Naive thymus-derived CD4-positive, alpha-beta T cell (primary cell): ENCODE measurements at places on chromosomes 13 and 19. TPM values are rescaled to one million over a fixed set of nuclear protein-coding genes. Genes with fewer than 3 reads are reported as not detected.

APC2 gene
- 0.10 TPM for total RNA-seq

DNA sequence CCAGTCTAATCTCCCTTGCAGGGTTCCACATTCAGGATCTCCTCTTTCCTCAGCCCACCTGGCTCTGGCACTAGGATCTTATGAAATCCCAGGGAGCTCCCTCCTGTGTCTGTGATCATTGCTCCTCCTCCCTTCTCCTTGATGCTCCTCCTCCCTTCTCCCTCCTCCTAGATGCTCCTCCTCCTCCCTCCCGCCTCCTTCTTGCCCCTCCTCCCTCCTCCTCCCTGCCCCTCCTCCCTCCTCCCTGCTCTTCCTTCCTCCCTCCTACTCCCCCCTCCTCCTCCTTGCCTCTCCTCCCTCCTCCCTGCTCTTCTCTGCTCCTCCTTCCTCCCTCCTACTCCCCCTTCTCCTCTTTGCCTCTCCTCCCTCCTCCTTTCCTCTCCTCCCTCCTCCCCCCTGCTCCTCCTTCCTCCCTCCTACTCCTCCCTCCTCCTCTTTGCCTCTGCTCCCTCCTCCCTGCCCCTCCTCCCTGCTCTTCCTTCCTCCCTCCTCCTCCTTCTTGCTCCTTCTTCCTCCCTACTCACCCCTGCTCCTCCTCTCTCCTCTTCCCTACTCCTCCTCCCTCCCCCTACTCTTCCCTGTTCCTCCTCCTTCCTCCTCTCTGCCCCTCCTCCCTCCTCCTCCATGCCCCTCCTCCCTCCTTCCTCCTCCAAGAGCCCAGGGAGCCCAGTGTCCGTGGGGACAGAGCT lies 14.9 kb upstream of the ZBTB7A start:
- no peak for DNase-seq

DNA sequence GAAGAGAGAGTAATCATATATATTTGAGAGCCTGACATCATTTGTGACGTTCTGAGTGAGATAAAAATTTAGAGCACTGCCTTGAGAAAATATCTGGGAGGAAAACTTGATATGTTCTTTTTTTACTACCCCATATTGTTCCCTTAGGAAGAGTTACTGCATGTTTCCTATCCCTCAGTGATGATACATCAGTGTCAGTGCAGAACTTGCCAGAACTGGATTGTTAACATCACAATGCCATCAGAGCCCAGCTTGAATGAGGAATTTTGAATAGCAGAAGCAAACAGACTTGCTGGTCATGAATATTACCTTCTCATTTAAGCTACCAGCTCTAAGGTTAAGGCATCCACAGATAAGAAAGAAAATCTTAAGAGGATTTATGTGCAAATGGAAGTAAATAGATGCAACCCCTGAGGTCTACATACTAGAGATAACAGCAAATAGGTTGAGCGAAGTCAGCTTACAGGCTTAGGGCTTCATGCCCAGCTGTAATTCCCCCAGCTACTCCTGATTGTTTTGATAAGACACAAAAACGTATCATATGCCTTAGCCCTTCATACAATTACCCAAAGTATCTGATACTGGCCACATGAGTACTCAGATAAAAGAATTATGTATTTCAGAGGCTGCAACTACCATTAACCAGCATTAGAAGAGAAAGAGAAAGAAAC lies 313.7 kb upstream of the ATXN8OS start:
- no peak for DNase-seq

ZNF20 gene
- total RNA-seq = 4.8 TPM

MCOLN1 gene
- total RNA-seq = 14.8 and 15.5 TPM in 2 replicates
